ENCODE measurements at places on chromosomes 12 and 14.

DNA sequence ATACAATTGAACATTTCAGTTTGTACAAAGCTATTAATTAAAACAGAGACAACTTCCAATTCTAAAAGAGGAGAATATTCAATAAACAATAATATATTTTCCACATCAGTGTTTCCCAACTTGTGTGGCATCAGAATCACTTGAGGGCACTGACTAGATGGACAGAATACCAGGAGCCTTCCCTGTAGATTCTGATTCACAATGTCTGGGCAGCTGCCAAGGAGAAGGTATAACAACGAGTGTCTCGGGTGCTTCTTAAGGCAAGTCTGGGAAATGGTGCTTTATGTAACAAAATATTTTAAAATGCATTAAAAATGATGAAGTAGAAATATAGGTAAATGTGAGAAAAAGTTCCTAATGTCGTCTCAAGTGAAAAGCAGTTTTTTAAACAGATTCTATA lies 26.2 kb downstream of the GALC start:
- DNase-seq: no peak

DNA sequence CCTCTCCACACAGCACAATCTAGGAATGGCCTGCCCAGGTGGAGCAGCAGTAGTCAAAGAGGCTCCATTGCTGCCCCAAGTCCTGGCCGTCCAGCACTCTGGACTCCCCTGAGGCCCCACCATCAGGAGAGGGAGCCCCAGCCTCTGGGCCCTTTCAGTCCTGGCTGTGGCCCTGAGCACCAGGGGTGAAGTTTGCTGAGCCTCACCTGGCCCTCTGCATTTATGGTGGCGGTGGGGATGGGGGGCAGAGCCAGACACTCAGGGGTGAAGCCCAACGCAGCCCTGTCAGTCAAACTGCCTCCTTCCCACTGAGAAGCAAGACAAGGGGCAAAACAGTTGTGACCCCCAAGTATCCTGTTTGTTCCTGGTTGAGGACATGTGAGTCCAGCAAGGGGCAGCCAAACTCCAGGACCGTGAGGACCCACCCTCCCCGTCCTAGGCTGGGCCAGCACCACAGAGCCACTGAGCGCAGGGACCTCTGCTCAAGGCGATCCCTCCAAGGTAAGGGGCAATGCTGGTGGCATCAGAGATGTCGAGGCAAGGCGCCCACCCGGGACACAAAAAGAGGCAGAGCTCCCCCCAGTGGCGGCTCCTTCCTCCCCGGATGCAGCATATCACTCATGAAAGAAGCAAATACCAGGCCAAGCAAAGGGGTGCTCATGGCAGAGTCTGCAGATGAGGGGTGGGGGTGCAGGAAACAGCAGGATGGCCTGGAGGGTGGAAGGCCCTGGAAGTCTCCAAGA lies 4.8 kb upstream of the AMN start:
- peak; percentile 14 for DNase-seq

GRCh38 chr14:89245802-89246201 lies 171.2 kb downstream of the FOXN3 start:
- DNase-seq: no peak

DNA sequence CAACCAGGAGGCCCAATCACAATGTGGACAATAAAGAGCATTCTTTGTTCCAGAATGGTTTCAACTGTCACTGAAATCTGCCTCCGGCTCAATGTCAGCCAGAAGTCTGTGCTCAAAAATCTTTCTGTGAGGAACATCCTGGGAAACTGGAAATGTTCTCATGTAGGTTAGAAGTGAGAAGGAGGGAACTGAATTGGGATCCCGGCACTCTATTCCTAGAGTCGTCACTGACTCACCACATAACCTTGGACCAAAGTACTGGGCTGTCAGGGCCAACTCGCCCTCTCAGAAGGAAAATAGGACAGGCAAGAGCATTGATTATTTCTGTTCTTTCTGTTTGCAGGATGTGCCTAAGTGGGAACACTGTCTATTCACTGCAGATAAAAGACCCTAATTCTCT lies 57.6 kb downstream of the PRKAB1 start:
- no peak for DNase-seq

DNA sequence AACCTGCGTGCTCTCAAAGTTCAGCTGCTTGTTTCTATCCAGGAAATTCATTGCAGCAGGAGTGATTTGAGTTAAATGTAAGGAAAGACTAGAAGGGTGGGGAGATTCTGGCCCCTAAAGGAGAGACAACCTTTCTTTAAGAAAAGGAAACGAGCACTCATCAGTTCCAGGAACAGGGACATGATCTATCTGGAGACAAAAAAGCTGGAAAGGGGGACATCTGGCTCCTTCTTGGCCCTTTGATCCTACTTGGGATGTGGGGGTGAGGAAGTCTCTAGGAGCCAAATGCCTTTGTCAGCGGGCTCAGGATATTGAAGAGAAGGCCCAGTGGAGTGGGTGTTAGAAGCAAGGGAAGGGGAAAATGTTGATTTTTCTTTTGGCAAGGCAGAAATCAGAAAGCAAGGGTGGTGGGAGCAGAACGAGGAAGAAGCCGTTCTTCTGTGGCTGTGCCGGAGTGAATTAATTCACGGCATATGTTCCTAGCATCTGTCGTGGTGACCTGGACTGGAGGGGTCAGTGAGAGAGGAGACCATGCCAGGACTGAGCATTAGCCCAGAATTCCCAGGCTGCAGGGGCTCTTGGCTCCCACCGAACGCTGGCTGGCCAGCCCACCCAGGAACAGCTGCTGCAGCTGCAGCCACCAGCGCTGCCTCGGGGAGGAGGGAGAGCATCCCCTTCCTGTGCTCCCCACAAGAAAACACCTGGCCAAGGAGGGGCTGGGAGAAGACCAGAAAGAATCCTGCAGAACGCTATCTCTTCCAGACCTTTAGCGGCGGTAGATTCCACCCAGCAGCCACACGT lies 62.8 kb upstream of the GPATCH2L start:
- no peak for DNase-seq

DNA sequence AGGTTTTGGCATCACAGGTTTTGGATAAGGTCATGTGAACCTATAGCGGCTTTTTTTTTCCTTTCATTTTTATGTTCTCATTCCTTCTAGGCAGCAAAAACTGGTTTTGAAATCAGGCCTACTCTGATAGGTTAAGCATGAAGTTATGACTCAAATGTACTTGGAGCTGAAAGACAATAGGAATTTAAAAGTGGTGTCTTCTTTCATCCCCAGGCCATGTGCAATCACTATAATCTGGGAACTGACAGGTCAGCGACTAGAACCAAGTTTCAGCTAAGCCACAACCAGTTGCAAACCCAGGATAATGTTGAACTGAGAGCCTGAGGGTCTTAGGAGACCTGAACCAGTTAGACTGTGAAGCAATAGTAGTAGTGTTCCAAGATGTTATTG lies 74.3 kb downstream of the ANO6 start:
- DNase-seq: no peak

- DNase-seq: no peak
Measured at GRCh38 chr12:84856156-84856900, 56.3 kb downstream of the SLC6A15 start.

All from hematopoietic multipotent progenitor cell treated with erythropoietin and hydrocortisone succinate and interleukin-3 and kit ligand, for 15 days (in vitro differentiated cells).